NCI-H774 (cell line): ENCODE measurements at places on chromosomes 3 and 15.

DNA sequence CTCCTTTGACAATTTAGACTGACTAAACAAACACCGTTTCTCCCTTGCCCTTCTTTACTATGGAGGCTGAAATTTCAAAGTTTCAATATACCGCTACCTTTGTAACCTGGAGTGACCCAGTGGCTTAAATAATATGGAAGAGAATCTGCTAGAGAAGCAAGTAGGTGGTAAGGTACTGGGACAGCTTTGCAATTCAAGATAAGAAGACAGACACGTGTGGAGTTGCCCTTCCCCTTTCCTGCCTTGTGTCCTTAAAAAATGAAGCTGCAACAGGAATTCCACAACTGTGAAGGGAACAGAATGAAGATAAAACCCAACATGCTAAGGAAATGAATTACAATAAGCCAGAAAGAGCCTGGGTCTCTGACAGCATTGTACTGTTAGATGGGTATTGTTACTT, 26.4 kb downstream of the CBLB start:
- DNase-seq = no peak

DNA sequence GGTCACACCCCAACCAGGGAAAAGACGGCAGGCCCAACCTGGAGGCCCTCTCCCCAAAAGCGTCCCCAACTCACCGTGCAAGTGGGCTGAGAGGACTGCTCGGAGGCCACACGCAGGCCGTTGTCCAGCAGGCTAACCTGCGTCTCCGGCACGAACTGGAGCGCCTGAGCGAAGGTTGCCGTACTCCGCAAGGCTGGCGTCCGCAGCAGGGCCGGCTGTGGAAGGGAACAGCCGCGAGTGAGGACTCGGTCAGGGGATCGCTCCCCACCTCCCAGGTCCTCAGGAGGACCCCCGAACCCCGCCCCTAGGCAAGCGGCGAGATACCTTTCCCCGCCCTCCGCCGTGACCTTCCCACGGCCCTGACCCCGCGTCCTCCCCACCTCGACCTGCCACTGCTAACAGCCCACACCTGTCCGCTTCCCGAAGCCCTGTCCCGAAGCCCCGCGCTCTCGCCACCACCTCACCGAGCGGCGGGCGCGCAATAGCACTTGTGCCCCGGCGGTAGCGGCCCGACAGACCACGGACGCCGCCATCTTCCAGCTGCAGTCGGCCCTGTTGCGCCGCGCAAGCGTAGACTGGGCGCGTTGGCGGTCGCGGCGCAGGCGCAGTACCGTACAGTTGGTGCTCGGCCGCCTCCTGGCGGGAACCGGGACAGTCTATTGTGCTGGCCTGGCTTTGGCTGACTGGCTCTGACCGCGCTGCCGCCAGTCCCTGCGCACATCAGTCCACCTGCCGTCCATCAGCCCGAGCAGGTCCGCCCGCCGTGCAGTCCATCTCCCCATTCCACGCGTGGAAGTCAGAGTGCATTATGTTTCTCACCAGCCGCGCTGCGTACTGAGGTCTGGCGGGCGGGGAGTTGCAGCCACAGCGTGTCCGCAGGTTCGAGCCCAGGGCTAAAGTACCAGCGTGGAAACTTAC, at the start of gene UQCRC1:
Gene UQCRC1 (minus strand): TSS at position 559 of the 918 bp plus-strand sequence. CDS start 26 bp downstream, at position 533.
- peak; percentile 70 for DNase-seq

- DNase-seq = peak; percentile 36
These were observed 22.4 kb downstream of the PRKCI start for GRCh38 chr3:170244576-170244975.

GRCh38 chr3:56055951-56056350, 412.3 kb downstream of the ERC2 start:
- no peak for DNase-seq

DNA sequence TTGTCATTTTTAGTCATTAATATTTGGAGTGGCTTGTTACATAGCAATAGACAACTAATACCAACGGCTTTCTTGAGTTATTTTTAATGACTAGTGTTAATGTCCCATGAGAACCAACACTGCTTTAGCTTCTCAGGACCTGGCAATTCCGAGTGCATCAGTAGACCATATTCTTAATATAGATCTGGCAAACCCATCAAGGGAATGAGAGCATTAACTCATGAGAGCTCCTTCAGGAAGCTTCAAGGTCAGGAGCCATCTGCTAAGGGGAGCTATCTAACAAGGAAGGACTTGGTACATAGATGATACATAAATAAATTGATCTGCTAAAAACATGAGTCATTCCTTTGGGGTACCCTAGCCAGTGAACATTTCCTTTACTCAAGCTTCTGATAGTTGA, 122.6 kb upstream of the EPHA3 start:
- no peak for DNase-seq

DNA sequence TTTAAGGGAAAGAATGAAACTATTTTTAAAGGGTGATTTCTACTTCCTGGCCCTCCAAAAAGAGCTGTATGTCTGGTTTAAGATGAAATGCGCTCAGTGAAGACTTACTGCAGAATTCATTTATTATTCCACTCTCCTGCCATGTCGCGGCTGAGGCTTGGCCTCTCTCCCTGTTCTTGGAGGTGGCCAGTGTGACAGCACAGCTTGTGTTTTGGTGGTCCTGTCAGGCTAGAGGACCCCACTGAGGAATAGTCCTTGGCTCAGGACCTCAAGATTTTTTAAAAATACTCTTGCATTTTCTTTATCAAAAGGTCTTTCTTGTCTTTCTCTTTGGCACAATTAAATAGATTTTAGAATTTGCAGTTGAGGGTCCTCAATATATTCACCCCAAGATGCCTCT, 384.4 kb downstream of the LRTM1 start:
- no peak for DNase-seq

DNA sequence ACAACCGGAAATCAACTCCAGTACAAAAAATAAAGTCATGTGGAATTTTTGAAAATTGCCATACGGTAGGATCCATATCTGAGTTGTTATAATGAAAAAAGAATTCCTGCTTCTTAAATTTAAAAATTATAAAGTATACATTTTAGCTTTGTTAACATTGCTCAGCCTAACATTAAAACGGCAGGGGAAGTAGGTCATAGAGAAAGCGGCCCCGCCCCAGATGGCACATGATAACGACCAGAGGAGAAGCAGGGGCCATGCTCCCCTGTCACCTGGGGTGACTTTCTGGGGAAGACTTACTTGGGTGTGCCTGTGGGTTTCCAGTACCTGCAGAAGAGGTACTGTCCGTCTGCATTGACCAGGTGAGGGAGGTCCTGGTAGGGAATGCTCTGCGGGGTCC, 921 bp downstream of the MGLL start:
- DNase-seq = no peak

DNA sequence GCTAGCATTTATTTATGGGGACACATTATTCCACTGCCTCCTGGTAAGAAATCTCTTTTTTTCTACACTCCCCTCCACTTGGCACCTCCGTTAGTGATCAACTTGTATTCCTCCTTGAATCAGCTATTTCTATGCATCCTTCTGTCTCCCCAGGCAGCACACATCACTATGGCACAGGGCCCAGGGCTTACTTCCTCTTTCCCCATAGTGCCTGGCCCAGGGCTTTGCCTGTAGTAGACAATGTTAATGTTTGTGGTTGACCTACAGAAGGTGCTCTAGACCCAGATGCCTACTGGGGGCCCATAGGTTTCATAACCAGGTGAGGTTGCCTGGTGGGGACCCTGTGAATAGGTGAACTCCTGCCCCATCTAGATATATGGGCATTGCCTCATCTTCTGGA, 44.9 kb downstream of the EPHB1 start:
- DNase-seq = no peak

GRCh38 chr3:156685752-156686151, 11.4 kb downstream of the TIPARP start:
- DNase-seq = no peak

GRCh38 chr3:57777774-57778173, 21.7 kb downstream of the SLMAP start:
- DNase-seq = no peak

DNA sequence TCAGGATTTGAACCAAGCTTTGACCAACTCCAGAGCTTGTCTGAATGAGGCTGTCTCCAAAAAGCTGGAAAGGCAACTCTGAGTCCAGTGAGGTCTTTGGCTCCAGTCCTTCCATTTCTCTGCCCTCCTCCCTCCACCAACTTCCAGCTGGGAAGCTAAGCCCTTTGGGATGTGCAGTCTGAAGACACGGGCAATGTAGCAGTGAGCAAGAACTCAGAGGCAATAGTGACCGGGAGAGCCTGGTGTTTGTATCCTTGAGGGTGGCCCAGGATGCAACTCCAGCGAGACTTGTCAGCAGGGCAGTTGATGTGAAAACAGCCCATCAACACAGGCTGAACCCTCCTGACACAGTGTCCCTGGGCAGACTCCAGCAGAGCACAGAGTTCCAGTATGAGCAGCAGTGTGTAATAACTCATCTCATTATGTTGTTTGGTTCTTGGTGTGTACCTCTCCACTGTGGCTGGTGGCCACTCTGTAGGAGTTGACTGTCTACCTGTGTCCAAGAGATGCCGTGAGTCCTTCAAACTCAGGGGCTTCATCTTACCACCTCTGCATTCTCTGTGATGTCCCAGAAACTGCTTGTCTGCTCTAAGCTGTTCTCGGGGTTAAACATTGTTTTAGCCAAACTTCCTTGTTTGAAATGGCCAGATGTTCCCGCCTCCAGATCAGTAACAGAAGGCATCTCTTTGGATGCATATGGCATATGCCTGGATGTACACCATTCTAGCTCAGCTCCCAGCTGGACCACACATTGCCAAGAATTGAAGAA, 6.6 kb downstream of the CDCP1 start:
- DNase-seq = no peak

DNA sequence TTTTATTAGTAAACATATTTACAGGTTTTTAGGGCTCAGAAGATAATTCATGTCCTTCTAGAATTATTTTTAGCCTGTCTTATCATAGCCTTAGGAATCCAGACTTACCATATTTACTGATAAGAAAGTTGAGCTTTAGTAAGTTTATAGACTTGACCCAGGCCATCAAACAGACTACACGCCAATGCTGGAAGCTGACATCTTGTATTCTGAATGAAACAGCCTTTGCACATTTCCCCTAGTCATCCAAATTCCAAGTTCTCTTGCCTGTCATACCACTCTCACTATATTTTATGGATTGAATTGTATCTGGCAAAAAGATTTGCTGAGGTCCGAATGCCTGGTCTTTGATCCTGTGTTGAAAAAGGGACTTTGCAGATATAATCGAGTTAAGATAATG, 58.6 kb downstream of the DRD3 start:
- no peak for DNase-seq

GRCh38 chr3:178802993-178803693, 266.9 kb downstream of the KCNMB2 start:
- DNase-seq = peak; percentile 99

DNA sequence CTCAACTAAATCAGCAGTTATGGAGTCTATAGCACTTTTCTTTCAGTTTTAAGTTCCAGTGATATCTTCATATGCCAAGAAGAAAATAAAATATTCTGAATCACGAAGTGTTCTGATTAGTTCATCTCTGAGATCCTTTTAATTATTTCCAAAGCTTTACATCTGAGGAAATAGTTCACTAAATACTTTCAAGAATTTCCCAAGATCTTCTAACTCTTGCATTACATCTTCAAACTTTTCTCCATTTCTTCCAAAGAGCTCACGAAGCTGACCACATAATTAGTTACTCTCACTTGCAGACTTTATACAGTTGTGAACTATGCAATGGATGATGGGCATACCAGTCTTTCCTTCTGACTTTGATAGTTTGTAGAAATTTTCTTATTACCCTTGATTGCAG, 4.2 kb upstream of the RNF111 start:
- no peak for DNase-seq

GRCh38 chr15:88998980-88999713, 86.0 kb upstream of the MFGE8 start:
- no peak for DNase-seq

DNA sequence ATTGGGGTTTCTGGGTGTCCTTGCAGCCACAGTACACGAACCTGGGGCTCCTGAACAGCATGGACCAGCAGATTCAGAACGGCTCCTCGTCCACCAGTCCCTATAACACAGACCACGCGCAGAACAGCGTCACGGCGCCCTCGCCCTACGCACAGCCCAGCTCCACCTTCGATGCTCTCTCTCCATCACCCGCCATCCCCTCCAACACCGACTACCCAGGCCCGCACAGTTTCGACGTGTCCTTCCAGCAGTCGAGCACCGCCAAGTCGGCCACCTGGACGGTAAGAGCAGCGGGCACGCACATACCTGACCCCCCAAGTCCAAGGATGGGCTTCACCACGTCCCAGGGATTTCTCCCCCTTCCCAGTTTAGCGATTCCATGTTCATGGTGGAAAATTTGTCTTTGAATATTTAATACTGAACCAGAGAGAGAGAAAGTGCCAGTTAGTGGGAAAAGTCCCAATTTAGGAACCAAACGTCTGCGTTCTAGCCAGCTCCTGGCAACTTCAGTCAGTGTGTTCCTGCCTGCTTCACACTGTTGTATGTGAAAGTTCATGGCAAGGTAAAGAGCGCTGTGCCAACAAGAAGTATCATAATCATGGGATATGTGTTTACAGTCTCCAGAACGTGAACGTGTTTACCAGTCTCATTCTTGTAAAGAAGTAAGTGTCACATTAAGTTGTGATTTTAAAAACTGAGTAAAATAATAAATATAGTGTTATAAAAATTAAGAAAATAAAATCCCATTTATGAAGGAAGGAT, 177.2 kb downstream of the TP63 start:
- DNase-seq = no peak
